Left kidney (tissue), 8 donors: ENCODE measurements at places on chromosomes 2 and 18.

GRCh38 chr2:219644801-219645480, 17.5 kb downstream of the SLC4A3 start:
- no peak for DNase-seq

DNA sequence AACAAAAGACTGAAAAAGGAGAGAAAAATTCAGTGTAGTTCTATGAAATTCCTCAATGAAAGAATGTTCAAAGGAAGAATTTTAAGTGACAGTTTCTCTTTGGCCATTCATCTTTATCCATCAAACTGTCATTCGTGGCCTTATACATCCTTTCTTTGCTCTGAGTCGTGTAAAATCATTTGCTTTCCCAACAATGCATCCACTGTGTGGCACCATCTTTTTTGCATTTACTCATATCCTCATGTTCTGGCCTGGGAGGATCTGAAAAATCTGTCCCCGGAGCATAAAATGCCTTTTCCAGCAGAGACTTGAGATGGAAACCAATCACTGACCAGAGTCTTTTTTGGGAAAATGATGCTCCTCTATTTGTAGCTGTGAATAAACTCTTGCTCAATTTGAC, 240.3 kb upstream of the ETAA1 start:
- no peak for DNase-seq

GRCh38 chr2:147396890-147397289, 447.9 kb upstream of the ACVR2A start:
- DNase-seq, result no peak

- DNase-seq, result no peak
Measured at GRCh38 chr2:48050711-48051110, 144.4 kb upstream of the FBXO11 start.

GRCh38 chr2:64863097-64863820, 125.9 kb upstream of the SLC1A4 start:
- DNase-seq, result no peak

DNA sequence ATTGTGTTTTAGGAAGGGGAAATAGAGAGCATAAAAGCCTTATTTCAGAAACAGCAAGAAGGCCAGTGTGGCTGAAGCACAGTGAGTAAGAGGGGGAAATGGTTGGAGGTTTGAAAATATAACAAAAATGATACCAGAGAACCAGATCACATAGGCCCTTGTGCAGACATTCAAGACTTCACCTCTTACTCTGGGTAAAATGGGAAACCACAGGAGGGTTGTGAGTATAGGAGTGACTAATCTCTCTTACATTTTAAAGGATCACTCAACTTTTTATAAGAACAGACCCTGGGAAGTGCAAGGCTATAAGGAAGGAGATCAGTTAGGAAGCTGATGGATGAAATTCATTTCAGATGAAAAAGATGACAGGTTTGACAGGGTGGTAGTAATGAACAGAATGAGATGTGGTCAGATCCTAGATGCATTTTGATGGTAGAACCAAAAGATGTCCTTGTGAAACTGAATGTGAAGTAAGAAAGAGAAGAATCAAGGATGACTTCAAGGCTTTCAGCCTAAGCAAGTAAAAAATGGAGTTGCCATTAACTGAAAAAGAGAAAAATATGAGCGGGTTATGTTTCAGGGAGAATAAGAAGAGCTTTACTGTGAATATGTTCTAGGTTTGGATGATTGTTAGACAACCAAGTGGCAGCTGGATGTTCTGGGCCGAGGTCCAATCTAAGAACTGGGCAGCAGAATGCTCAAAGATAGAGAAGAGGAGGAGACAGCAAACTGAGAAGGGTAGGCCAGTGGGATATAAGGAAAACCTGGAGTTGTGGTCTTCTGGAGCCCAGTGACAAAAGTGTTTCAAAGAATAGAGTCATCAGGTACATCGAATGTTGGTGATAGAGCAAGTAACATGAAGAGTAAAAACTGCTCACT, 65.1 kb downstream of the USP40 start:
- DNase-seq, result no peak

DNA sequence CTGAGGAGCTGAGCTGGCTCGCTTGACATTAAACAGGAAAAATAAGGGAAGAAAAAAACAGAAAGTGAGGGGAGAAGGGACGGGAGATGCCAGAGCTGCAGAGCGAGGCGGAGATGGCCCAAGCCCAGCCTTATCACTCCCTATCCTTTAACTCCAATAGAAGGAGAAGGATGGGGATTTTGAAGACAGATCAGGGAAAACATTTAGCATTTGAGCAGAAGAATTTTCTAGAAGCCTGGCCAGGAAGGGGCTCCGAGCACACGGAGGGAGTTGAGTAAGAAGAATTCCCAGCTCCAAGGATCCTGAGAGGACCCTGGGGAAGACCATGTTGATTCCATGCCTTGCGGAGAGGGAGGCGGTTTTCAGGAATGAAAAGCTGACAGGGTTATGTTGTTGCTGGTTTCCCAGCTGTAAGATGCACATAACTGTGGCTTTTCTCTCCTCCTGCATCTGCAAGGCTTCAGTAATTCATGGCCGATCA, 35.6 kb downstream of the TWIST2 start:
- DNase-seq, result no peak

DNA sequence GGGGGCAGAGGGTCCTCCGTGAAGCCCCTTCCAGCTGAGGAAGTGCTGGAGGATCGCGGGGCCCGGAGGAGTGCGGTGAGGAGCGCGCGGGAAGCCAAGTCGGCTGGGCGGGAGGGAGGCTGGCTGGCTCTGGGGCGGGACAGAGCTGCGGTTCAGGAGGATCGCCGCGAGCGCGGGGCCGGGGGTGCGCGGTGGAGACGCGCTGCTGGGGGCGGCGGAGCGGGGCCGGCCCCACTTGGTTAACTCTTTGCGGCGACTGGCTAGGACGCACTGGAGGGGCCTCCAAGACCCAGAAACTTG, 464 bp downstream of the CYBRD1 start:
- no peak for DNase-seq

DNA sequence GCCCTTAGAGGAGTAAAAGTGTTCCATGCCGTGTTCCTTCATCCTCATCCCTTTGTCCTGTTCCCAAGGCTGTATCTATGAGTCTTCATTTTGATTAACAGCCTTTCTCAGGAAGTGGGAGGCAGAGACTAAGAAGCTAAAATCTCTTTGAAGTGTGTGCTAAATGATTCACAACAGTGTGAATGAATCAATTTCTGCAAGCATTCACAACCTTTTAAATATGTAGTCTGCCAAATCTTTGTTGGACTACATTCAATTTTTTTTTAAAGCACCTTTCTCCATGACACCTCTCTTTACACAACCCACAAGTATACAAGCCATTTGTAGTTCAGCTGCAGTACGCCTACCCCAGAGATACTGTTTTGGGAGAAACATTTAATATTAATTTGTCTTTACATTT, 408.6 kb upstream of the FANCL start:
- no peak for DNase-seq

DNA sequence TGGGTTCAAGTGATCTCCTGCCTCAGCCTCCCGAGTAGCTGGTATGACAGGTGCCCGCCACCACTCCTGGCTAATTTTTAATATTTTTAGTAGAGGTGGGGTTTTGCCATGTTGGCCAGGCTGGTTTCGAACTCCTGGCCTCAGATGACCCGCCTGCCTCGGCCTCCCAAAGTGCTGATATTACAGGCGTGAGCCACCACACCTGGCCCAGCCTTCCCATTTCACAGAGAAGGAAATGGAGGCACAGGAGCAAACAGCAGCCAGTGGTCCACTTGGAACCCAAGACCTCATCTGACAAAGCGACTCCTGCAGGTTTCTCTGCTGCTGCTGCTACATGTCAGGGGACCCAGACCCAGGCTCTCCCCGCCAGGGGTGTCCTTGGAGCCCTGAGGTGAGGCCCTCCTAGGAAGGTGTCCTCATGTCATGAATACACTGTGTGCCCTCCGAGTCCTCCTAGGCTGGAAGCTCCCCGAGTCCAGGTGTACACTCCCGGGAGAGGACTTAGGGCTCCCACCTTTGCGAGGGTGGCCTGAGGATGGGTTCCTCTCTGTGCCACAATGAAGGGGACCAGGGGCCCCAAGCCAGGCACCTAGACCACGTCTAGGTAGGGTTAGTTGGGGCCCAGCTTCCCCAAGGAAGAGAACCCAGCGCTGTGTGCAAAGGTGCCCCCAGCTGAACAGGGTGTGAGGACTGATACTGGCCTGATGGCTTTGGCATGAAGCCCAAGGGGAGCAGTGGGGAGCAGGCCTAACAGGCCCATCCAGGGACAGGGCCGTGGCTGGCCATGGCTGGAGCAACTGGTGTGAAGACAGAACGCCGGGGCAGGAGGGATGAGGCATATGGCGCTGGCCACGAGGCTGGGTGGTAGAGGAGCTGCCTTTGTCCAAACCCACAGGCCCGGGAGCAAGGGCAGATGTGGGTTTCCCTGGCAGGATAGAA, 56.1 kb downstream of the HS6ST1 start:
- no peak for DNase-seq

DNA sequence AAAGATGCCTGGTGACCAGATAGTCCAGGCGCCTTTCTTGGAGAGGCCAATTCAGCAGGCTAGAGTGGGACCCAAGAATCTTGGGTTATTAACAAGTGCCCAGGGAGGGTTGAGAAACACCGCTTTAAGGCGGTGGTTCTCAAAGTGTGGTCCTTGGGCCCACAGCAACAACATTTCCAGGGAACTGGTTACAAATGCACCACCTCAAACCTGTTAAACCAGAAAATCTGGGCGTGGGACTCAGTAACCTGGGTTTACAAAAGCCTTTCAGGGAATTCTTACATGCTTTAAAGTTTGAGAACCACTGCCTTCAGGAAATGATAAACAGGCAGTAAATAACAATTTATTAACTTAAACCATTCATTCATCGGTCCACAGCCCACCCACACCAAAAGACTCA, 92.5 kb downstream of the SP3 start:
- no peak for DNase-seq

DNA sequence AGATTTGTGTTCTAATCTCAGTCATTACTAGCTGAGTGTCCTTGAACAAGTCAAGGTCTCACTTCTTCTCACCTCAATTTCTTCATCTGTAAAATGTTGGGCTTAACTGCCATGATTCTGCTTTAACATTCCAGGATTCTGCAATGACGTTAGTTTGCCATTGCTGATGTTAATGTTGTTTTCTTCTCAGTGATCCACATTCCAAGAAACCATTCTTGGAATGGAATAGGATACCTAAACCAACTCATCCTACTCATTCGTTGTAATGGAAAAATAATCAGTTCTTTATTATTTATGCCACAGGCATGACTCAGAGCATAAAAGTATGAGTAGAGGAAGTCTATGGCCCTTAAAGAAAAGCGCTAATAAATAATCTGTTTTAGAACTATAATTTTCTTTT, 140.2 kb upstream of the ETAA1 start:
- DNase-seq, result no peak

DNA sequence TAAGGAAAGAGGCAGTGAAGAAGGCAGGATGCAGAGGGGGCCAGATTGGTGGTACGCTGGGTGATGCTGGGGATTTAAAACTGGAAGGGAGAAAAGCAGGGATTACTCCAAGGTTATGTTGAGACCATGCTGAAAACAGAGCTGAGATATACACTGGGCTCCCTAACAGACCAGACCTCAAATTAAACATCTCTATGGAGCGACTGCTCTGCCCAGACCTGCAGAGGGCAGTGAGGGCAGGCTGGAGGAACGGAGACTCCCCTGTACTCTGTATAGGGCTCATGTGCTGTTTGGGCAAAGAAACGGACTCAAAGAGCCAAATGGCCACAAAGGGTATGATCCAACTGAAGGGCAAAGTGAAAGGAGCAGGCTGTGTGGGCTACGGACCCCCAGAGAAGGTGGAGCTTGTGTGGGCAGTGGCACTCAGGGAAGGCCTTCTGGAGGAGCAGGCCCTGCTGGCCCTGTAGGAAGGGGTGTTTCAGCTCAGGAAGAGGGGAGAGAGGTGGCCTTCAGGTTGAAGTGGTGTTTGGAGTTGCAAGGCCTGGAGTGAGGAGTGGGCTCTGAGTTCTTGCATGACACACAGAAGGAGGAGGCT, 4.8 kb upstream of the CELF4 start:
- DNase-seq, result no peak

DNA sequence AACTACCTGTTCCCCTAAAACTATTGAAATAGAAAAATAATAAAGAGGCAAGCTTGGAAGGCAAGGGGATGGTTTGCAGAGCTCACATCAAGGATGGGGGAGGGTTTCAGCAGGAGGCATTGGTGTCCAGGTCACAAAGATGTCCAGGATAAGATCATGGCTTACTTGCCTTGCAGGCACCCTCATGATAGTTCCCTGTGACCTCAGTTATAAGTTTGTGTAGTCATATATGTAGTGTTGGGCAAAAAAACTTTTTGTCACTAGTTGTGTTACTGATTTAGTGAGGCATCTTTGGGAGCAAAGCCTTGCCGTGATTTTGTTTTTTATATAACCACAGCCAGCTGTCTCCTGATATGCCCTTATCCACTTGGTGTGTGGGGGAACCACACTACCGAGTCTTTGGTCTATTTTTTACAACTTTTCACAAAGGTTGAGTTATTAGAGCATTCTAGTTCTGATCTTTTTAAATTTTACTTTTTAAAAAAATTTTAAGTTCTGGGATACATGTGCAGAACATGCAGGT, 53.3 kb downstream of the IL1R2 start:
- DNase-seq, result no peak

GRCh38 chr18:22276334-22276713, 106.9 kb downstream of the GATA6 start:
- DNase-seq, result no peak

DNA sequence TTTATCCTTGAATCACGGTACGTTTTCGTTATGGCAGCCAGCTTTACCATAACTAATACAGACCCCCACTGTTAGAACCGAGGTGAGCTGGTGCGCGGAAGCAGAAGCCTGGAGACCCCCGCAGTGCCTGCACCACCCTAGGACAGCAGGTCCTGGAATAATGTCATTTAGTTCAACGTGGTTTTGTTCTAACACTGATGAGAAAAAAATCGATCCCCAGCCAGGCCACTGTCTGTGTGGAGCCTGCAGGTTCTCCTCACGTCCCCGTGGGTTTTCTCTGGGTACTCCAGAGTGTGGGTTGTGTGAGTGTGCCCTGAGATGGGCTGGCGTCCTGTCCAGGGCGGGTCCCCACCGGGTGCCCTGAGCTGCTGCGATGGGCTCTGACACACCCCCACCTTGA, 69.9 kb upstream of the ST3GAL5 start:
- DNase-seq, result no peak

DNA sequence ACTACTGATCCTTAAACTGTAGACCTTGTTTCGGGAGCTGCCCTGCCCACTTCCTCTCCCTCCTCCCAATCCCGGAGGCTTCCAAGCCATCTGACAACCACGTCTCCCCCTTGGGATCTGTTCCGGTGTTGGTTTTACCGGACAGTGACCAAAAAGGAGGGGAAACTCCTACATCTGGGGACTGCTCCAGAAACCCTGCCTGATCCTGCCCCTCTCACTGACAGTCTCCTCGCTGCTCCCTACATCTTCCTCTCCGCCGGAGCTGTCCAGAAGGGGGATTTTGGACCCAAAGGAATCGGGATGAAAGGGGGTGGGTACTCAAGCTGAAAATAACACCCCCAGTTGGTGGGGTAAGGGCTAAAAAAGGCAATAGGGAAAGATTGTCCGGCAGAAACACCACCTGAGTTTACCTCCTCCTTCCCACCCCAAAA, 1.5 kb downstream of the INO80D start:
- peak; percentile 77 for DNase-seq
